Activated B cell treated with CpG ODN at 0.5 μM for 24 hours (primary cell): ENCODE measurements at places on chromosomes 12 and 14. TPM values are rescaled to one million over a fixed set of nuclear protein-coding genes. Genes with fewer than 3 reads are reported as not detected.

CLEC2A gene
- not detected in 2 replicates for total RNA-seq

BCL2L2 gene
- 10.4 and 11.8 TPM in 2 replicates for total RNA-seq

DNA sequence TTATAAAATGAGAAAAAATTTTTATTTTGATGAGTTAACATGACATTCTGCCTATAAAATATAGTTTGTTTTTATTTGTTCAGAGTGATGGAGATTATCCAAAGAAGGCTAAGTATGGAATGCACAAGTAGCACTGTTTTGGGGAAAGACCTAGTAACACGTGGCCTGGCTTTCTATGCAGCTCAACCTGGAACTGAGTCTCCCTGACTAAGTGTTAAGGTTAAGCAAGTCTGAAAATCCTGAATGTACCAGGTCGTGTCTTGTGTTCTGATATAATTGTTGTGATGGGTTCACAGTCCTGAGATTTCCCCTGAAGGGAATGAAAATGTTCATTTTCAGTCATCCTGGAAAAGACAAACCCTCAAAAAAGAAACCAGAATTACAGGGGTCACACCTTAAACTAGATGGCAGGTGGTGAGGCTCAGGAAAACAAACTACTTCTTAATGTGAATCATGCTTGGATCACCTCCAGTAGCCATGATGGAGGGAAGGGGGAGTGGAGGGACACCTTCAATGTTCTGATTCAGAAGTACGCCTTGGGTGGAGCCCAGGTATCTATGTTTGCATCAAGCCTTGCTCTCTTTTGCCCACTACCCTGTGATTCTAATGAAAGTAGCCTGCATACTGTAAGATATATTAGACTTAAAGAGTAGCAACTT lies 236.8 kb downstream of the ALX1 start:
- no peak for DNase-seq
- H3K27me3 ChIP-seq = no peaks in the 10 kb centered on the region

DNA sequence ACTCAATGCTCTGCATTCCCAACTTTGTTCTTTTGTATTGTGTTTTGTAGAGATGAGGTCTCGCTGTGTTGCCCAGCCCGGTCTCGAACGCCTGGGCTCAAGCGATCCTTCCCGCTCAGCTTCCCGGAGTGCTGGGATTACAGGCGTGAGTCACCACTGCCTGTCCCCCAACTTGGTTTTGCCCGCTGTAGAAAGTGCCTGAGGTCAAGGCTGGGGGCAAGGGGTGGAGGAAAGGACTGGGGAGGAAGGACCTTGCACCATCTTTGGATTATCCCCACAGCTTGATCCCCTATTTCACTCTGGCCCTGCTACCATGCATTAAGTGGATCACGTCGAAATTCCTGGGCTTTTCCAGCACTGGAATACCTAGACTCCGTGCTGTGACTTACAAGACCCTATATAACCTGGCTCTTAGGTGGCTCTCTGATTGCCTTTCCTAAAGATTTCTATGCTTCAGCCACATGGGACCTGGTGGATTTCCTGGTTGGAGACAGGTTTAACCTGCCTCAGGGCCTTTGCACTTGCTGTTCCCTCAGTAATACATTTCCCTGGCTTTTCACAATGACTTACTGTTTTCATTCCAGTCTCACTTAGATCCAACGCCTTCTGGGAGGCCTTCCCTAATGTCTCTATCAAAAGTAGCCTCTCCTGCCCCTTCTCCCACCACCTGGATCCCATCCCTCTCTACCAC lies 608 bp upstream of the PIANP start:
- DNase-seq = no peak
- H3K27me3 ChIP-seq = peaks cover 38% of the 10 kb centered on the region
- H3K36me3 ChIP-seq = no peaks in the 10 kb centered on the region
- H3K4me1 ChIP-seq = peaks cover 48% of the 10 kb centered on the region
- no peak overlapping the region for H3K27ac ChIP-seq

DNA sequence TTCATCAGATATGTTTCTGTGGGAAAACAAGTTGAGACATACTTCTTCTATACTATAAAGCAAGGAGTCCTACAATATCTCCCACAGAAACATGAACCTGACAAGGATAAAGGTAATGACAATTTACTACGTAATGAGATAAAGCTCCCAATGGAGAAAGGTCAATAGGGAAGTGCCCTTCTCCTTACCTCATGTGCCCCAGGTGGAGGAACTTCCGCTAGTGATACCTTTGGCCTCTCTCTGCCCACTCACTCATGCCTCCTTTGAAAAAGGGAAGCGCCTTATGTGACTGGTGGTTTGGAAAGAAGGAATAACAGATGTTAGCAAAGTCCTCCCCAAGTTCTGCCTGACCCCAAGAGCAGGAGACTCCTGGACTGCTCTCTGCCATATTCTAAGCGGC lies 305.3 kb downstream of the ITPR2 start:
- DNase-seq = no peak
- no peaks in the 10 kb centered on the region for H3K27me3 ChIP-seq

DNA sequence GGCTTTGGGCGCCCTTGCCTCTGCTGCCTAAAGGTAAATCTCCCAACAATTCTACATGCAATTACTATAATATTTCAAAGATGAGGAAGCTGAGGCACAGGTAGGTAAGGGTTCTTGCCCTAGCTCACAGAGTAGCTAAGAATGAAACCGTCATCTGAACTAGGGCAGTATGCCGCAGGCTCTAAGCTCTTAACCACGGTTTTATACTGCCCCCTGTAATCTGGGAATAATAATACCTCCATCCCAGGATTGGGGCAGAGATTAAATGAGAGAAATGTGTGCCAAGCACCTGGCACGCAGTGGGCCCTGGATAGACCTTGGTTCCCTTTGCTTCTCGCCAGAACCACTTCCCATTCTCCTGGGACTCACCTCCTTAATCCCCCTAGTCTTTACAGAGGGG lies 1.5 kb upstream of the HRK start:
- DNase-seq = no peak
- H3K4me1 ChIP-seq = peaks cover 46% of the 10 kb centered on the region
- H3K4me3 ChIP-seq = peak overlapping the region; percentile 78
- no peaks in the 10 kb centered on the region for H3K36me3 ChIP-seq

DNA sequence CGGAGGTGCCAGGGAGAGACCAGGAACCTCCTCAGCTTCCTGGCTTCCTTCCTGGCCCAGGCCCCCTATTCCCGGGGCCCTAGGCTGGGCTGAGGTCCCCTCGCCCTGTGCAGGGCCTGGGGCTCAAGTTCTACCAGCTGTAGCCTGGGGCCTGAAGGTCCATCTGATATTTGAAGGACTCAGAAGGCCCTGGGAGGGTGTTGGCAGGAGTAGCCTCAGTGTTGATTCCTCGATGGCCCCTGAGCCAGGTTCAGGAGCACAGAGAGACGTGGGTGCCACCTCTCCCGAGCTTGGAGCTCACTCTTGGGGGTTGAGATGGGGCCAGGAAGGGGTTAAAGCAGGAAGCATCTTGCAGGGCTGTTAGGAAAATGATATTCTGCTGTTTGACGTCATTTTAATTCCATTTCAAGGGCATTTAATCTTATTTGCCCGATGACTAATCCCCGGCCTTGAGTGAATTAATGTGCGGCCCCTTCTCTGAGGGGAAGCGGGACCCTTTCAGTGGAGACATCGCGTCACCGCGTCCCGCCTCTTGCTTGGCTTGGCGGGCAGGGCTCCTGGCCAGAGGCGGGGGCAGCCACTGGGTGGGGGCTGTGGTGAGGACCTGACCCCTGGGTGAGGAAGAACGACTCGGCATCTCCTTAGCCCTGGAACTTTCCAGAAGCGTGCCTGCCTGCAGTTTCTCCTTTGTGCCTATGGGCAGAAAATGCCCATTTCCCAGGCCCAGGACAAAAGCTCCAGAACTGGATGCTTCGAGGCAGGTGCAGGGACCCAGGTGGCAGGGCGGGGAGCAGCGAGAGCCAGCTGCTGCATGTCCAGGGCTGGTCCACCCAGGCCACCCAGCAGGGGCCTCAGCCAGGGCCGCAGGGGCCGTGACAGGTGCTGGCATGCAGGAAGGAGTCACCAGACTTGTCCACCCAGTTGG lies 158.3 kb downstream of the KIF26A start:
- no peaks in the 10 kb centered on the region for H3K4me1 ChIP-seq
- H3K27ac ChIP-seq = no peak overlapping the region
- H3K27me3 ChIP-seq = peaks cover 3% of the 10 kb centered on the region

DNA sequence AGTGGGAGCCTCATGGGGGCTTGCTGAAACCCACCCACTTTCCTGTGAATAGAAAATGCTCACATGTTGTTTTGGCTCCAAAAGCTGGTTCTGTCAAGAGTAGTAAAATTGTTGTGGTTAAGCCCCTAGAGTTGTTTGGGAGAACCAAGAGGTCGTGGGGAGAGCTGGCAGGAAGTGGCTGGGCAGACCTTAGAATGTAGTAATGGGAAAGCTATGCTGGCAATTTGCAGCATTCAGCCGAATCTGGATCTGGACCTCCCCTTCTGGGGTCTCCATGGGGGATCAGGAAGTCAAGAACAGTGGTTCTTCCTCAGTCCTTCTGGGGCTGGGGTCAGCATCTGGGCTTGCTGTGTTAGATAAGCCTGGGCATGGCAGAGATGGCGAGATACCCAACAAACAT lies 150.6 kb upstream of the TBX3 start:
- no peak overlapping the region for H3K27ac ChIP-seq
- no peaks in the 10 kb centered on the region for H3K27me3 ChIP-seq
- no peaks in the 10 kb centered on the region for H3K36me3 ChIP-seq
- no peaks in the 10 kb centered on the region for H3K4me1 ChIP-seq
- H3K4me3 ChIP-seq = no peak overlapping the region

DNA sequence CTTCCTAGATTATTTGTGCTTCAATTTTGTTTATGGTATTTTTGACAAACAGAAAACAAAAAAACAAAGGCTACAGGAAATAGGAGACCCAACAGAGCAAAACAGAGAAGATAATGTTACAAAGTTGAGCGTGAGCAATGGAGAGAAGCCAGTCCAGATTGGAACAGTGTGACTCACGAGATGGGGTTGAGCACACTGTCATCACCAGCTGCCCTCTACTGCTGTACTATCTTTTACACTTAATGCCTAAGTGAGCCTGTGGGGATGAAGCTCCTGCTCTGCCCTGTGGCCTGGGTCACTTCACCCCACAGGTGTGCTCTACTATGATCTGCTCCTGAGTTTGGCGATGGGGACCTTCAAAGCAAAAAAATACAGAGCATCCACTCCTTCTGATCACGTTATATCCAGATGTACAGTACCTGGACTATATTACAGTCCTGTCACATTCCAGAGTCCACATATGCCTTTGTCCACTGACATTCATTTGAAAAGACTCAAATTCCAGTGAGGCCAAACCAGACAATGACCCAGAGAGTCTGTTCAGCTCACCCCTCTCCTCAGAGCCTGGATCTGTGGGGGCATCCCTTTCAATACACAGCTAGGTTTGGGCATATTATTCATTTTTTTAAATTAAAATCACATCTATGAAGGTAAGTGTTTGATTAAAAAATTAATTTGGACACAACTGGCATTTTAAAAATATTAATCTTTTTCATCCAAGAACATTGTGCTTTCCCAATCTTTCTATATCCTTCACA lies 4.4 kb downstream of the IPO8 start:
- H3K27me3 ChIP-seq = no peaks in the 10 kb centered on the region
- no peak for DNase-seq
- H3K36me3 ChIP-seq = peaks cover 30% of the 10 kb centered on the region
- H3K4me1 ChIP-seq = peaks cover 42% of the 10 kb centered on the region

DNA sequence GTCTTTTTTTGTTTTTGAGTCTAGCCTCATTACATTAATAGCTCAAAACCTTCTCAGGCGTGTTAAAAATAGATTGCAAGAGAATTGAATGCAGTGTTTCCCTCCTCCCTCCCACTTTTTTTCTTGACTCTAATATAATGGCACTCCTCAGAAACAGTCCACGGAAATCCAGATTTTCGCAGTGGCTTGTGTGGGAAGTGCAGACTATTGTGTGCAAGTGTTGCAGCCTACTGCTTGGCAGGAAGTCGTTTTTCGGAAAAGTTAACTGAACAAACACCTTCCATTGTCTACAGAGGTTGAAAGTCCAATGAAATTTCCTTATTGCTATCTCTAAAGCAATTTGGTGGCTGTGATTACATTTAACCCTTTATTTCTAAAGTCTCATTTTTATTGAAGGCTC lies 147.9 kb upstream of the E2F7 start:
- H3K36me3 ChIP-seq = no peaks in the 10 kb centered on the region
- no peak overlapping the region for H3K27ac ChIP-seq
- no peaks in the 10 kb centered on the region for H3K27me3 ChIP-seq
- H3K4me1 ChIP-seq = no peaks in the 10 kb centered on the region
- H3K4me3 ChIP-seq = no peak overlapping the region

- no peaks in the 10 kb centered on the region for H3K27me3 ChIP-seq
- peaks cover 56% of the 10 kb centered on the region for H3K36me3 ChIP-seq
- H3K27ac ChIP-seq = no peak overlapping the region
These were observed 26.1 kb upstream of the GPR68 start for GRCh38 chr14:91270619-91271018.

MEG3 gene
- total RNA-seq = not detected in 2 replicates

GRCh38 chr12:57797933-57798332 lies 15.3 kb downstream of the TSFM start:
- no peak for DNase-seq
- no peaks in the 10 kb centered on the region for H3K27me3 ChIP-seq
- H3K27ac ChIP-seq = no peak overlapping the region

DNA sequence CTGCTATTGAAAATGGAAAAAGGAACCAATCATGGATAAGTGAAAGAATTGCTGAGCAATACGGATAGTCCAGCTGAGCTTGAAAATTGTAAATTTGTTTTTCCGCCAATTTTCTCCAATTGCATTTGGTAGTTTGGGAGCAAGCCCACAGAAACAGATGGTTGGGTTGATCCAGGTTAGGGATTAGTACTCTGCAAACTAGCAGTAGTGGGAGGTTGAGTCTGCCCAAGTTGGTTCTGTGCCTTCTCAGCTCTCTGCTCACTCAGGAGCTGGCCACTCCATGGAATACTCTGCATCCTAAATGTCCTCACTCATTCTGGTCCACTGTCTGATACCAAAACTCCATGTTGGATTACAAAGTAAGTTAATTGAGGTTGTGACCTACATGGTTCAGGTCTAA lies 361.1 kb upstream of the ATP2B1 start:
- peaks cover 4% of the 10 kb centered on the region for H3K36me3 ChIP-seq
- peaks cover 9% of the 10 kb centered on the region for H3K4me1 ChIP-seq
- H3K4me3 ChIP-seq = no peak overlapping the region
- no peak overlapping the region for H3K27ac ChIP-seq
- DNase-seq = no peak
- no peaks in the 10 kb centered on the region for H3K27me3 ChIP-seq

TROAP gene
- 2.0 and 3.1 TPM in 2 replicates for total RNA-seq

- H3K36me3 ChIP-seq = no peaks in the 10 kb centered on the region
- H3K27me3 ChIP-seq = peaks cover 48% of the 10 kb centered on the region
These were observed 31.2 kb upstream of the PLEKHG6 start for GRCh38 chr12:6279256-6279628.

KRT77 gene
- not detected in 2 replicates for total RNA-seq

DNA sequence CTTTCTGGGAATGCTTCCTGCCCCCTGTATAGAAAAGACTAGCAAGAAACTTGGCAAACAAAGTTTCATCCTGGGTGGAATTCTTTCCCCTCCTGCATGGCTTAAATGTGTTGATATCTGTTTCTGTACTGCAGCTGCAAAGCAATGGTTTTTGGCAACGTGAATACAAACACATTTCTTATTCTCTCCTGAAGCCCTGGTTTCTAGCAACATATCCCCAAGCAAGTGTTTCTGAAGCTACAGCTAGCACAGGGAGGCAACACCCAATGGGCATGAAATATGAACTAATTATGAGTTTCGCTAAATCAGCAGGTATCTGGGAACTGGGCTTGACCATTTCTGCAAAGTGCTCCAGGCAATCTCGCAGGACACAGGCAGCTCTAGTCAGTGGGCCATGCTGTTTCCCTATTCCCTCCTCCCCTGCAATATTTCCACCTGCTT lies 392.3 kb upstream of the TMPO start:
- H3K27ac ChIP-seq = no peak overlapping the region
- no peaks in the 10 kb centered on the region for H3K36me3 ChIP-seq
- H3K27me3 ChIP-seq = no peaks in the 10 kb centered on the region
- no peak for DNase-seq
- no peaks in the 10 kb centered on the region for H3K4me1 ChIP-seq
